Stimulated activated CD4-positive, alpha-beta T cell treated with anti-CD3 and anti-CD28 coated beads, TNF-alpha, amount 100 ng/mL, for 1 hour (primary cell): ENCODE measurements at places on chromosomes 12 and 14.

DNA sequence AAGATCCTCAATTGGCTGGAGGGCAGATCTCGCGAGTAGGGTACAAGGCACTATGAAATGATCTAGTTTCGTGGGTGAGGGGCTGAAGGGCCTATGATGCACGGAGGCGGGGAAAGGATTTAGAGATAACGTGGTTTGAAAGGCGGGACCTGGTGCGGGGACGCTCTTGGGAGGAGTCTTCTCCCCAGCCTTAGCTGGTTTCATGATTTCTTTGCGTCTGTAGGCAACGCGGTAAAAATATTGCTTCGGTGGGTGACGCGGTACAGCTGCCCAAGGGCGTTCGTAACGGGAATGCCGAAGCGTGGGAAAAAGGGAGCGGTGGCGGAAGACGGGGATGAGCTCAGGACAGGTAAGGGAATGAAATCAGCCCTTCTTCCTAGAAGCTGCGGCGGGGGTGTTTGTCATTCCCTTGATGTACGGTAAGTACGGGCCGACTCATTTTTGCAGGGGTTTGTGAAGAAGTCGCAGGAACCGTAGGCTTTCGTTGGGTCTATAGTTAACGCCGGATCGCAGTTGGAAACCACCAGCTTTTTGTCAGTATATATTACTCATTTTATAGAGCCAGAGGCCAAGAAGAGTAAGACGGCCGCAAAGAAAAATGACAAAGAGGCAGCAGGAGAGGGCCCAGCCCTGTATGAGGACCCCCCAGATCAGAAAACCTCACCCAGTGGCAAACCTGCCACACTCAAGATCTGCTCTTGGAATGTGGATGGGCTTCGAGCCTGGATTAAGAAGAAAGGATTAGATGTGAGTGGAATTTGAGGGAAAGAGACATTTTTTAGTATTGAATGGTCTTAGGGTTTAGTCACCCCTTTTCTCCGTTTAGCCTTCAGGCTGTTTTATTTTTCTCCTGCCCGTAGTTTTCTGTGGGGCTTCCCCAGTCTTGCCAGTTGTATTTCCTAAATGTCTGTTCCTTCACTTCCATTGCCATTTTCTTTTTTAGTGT is 602 bp downstream of the APEX1 start:
- no peak for DNase-seq

- no peak for DNase-seq
Measured at GRCh38 chr12:113464452-113464775, 7.3 kb downstream of the LHX5 start.

GRCh38 chr12:16612647-16613046 is 6.7 kb upstream of the LMO3 start:
- no peak for DNase-seq

DNA sequence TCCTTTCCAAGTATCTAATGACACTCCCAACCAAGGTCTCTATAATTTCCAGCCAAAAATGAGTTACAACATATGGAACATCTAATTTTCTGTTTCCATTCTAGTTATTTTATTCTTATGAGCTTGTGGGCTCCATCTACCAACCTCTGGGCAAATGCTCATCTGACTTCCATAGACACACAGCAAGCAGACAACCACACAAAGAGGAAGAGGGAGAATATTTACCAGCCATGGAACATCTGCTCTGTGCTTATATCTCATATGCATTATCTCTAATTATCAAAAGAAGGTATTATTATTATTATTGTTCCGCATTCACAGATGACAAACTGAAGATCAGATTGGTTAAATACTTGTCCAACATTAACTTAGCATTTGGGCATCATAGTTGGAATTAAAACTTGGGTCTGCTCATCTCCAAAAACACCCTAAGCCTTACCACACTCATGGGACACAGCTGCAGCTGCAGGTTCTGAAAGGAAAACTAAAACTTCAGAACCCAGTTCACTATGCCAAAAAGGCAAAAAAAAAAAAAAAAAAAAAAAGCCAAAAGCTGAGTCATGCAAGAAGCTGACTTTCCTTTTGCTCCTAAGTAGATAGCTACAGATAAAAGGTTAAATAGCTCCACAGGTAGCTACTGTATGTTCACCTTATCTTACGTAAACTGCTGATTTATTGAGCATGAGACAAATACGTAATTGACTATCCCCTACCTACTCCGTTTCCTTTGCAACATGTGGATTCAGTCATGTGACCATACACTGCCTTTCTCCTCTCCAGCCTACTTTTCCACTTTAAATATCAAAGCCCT is 23.6 kb upstream of the TCL1B start:
- no peak for DNase-seq
